T-cell (primary cell): ENCODE measurements at places on chromosomes 3 and 15. TPM values are rescaled to one million over a fixed set of nuclear protein-coding genes. Genes with fewer than 3 reads are reported as not detected.

DNA sequence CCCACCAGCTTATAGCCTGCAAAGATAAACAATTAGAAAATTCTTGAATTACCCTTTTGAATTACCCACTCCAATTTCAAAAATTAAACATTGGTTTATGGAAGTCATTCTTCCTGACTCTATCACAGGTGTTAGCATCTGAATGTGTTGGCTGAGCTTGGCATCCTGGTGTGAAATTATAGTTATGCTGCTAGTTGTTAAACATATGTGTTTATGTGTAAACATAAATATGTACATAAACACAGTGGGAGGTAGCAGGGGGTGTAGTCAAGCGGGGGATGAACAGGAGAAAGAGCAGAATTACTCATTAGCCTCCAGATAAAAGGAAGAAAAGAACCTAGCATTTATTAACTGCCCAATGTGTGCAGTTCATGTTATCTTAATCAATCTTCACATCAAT is 530.2 kb downstream of the MCTP2 start:
- no peak overlapping the region for H3K4me3 ChIP-seq
- no peak overlapping the region for H3K27ac ChIP-seq
- no peaks in the 10 kb centered on the region for H3K27me3 ChIP-seq
- no peak for DNase-seq

DNA sequence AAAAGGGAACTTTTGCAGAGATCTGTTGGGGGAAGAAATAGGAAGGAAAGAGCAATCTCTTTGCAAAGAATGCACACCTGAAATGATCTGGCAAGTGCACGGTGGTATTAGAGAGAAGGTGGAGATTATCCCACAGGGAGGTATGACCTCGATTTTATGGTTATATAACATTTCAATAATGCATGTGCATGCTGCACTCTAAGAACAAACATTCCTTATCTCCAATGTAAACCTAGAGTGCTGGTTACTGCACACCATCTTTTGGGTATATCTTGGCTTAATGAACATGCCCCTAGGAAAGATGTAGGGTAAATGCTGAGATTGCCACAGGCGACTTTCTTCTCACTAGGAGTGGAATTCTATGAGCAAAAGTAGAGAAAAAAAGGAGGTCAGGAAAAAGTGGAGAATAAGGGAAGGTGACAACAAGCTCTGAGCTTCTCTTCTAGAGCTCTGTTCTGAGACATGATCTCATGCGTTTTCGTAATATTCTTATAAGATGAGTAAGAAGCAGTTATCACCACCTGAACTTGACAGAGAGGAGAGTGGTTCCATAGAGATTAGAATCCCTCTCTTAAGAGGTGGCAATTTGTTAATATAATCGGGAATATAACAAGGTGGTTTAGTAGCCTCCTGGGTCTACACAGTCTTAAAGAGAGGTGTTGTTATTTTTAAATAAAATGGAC is 117.5 kb upstream of the TMC3 start:
- no peaks in the 10 kb centered on the region for H3K27me3 ChIP-seq
- H3K36me3 ChIP-seq: no peaks in the 10 kb centered on the region
- H3K4me3 ChIP-seq: no peak overlapping the region

GRCh38 chr3:122263974-122264588 is 61.0 kb upstream of the CSTA start:
- H3K36me3 ChIP-seq: no peaks in the 10 kb centered on the region
- DNase-seq: no peak
- no peak overlapping the region for H3K4me3 ChIP-seq
- H3K27ac ChIP-seq: no peak overlapping the region

- no peak overlapping the region for H3K4me3 ChIP-seq
- H3K36me3 ChIP-seq: no peaks in the 10 kb centered on the region
- H3K27me3 ChIP-seq: no peaks in the 10 kb centered on the region
- no peak for DNase-seq
Observed at GRCh38 chr3:3648988-3649679, 150.1 kb upstream of the LRRN1 start.

CPN2 gene
- total RNA-seq: not detected

DNA sequence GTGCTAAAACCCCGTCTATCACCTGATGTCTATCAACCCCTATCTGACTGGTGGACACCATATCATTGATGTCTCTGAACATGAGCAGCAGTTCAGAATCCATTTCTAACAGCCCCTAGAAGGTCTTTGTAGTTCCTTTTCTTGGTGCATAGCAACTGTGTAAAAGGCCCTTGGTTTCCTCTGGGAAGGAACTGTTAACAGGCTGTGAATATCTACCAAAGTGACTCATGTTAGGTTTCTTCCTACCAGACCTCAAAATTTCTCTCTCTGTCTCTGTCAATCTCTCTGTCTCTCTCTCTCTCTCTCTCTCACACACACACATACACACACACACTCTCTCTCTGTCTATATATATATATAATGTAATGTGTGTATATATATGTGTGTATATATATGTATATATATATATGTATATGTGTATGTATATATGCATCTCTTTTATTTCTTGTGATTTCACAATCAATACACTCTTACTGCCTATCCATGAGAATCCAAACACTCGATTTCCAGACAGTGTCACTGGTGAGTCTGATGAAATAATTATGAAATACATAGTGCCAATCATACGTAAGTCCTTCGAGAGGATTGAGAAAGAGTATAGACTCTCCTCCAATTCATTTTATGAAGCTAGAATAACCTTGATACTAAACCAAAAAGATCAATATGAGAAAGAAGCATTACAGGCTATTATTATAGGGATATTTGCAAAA is 335.9 kb upstream of the SLCO3A1 start:
- H3K27me3 ChIP-seq: no peaks in the 10 kb centered on the region
- H3K36me3 ChIP-seq: no peaks in the 10 kb centered on the region
- no peak for DNase-seq
- H3K27ac ChIP-seq: no peak overlapping the region
- H3K4me1 ChIP-seq: no peaks in the 10 kb centered on the region

SLC38A3 gene
- 0.98 TPM for total RNA-seq

IP6K1 gene
- 57.0 TPM for total RNA-seq

NR2E3 gene
- not detected for total RNA-seq

DNA sequence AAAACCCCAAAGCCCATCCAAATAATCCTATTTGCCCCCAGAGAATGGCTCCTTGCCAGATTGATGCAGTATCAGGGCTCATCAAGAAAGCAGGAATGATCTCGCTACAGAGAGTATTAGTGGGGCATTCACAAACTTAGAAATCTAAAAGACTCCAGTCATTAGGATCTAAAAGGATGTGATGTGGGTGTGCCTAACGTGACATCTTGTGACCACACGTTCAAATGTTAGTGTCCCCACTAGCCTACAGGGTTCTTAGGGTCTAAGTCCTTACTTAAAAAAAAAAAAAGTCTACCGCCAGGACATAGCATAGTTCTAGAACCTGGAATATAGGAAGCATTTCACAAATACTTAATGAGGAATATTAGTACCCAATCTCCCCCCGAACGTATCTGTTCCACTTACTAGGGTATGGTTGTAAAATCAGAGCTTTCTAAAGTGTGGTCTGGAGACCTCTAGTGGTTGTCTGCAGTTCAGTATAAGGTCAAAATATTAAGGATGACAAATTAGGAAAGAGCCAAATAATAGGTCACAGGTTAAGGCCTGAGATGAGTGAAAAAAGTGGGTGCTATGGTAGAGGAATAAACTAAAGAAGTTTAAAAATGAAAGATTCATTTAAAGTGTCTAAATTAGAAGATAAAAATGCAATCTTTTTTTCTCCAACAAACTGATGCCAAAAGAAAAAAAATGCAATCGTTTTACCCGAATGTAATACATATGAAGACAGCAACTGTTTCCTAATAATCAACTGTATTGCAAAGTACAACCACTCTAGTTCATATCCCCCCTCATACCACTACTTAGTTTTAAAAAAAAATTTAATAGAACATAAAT is 4.2 kb upstream of the CHRM5 start:
- no peak overlapping the region for H3K27ac ChIP-seq
- no peak overlapping the region for H3K4me3 ChIP-seq
- DNase-seq: no peak
- no peaks in the 10 kb centered on the region for H3K36me3 ChIP-seq
- no peaks in the 10 kb centered on the region for H3K27me3 ChIP-seq
